ENCODE measurements at places on chromosomes 5 and 9.

GRCh38 chr9:79357194-79357593, 214.6 kb upstream of the TLE4 start:
- no peak for DNase-seq

GRCh38 chr5:149062371-149063016, 368 bp downstream of the SH3TC2 start:
- no peak for DNase-seq

- no peak for DNase-seq
Observed at GRCh38 chr5:109757490-109757889, 67.8 kb downstream of the MAN2A1 start.

GRCh38 chr5:37807015-37807414, 32.8 kb downstream of the GDNF start:
- no peak for DNase-seq

GRCh38 chr5:124253203-124253810, 493.1 kb downstream of the ZNF608 start:
- no peak for DNase-seq

DNA sequence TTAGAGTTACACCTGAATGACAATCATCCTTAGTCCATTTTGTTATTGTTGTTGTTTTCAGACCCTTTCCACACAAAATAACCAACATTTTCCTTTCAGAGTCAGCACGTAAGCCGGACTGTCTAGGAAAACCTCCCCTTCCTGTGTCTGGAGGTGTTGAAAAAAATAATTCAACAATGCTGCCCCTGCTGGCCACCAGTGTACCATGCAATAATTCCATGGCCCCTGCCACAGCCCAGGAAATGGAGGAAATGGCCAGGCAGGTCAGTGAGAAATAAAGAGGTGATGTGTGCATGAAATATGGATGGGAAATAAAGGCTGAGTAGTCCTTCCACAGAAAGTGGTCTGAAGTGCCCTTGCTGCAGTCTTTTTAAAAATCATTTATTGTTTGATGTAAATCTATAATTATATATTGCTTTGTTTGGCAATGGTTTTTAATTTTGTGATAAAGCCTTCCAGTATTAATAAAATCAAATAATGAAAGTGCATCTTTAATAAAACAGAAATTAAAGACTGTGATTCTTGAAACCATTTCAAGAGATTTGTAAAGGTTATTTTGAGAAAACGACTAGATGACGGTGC, 152.8 kb upstream of the PAPPA start:
- no peak for DNase-seq

Data from stimulated activated naive CD4-positive, alpha-beta T cell (primary cell).